Stimulated activated CD4-positive, alpha-beta T cell treated with anti-CD3 and anti-CD28 coated beads, Interleukin-15, amount 100 ng/mL, for 48 hours (primary cell): ENCODE measurements at places on chromosomes 16 and 17.

GRCh38 chr17:79630821-79631639 lies 20.2 kb upstream of the RBFOX3 start:
- DNase-seq: no peak

- no peak for DNase-seq
Observed at GRCh38 chr16:62889097-62889496, 852.9 kb upstream of the CDH8 start.

DNA sequence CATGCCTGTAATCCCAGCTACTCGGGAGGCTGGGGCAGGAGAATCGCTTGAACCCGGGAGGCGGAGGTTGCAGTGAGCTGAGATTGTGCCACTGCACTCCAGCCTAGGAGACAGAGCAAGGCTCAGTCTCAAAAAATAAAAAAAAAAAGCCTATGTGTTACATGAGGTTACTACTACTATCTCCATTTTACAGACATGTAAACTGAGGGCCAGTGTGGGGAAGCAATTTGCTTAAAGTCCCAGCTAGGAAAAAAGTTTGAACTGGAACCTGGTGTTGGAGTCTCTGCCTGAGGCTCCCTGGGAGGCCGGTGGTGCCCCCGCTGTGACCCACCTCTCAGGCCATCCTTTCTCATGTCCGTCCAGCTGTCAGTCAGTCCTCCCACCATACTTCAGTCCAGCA lies 4.5 kb downstream of the SLC13A2 start:
- no peak for DNase-seq

DNA sequence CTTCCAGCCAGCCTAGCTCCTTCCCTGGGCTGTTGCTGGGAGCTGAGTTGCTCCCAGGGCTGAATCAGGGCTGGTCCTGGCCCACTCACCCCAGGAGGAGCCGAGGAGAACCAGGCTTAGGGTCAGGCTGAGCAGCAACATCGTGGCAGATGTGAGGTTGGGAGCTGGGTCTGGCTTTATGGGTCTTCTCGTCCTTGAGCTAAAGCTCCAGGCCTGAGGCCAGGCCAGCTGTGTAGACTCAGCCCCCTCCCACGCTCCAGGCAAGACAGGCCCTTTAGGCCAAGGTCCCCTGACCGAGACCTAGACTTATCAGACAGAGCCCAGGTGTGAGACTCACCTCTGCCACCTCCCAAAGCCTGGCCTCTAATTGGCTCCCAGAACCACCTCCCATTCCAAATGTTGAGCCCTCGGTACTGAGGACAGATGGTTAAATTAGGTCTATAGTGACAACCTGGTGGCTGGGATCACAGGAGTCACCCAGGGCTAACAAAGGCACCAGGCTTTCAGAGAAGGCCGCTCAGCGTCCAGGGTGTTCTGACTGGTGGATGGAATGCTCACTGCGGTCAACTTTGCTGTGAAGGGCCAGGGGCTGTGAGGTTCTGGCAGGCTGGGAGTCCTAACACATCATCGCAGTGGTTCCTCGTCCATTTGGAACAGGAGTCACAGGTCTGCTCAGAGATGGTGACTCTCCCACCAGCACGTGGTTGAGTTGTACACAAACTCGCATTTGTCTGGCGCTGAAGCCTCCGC lies at the start of gene CTRL:
CTRL (minus strand) TSS at position 151 of the 750 bp plus-strand sequence; CDS start at position 141, 10 bp downstream.
- no peak for DNase-seq

DNA sequence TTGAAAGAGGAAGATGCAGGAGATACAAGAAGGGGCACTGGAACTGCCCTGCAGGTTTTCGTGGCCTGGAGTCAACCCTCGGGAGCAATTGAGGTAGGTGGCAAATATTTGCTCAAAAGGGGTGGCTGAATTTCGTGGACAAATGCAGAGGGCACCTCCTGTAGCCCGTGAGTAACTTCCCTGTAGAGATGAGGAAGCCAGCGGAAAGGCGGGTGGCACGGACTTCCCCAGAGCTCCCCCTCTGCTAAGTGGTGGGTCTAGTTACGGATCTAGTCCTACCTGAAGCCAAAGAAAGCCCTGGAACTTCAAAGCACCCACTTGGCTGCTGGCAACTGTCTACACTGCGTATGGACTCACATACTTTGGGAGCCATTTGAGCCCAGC lies 1.0 kb upstream of the ATP2C2 start:
- no peak for DNase-seq

DNA sequence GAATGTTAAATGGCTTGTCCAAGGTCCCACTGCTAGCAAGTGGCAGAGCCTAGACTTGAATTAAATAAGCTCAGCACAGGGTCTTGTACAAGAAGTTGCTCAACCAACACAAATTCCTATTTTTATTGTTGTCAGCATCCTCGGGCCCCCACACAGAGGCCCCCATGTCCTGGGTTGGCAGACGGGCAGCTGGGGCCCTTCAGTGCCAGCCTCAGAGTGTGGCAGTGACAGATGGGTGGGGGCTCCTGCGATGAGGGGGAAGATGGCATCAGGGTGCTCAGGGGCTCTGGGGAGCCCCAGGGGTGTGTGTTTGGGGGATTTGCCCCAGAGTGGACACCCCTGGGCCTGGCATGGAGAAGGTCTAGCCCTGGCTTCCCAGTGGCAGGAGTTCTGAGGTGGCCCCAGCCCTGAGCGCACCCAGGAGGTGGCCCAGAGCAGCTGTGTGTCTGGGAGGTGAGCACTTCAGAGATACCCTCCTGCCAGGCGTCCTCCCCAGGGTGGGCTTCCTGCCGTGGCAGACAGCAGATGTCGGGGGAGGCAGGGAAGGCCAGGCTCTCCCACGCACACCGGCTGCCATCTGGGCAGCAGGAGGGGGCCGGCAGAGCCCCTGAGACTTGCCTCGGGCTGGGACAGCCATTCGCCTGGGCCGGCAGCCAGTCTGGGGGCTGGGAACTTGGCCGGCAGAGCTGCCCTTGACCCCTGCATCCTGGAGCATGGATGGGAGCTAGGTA lies 150.8 kb downstream of the C16orf78 start:
- no peak for DNase-seq

- no peak for DNase-seq
Observed at GRCh38 chr16:66391726-66392670, 25.5 kb downstream of the CDH5 start.

DNA sequence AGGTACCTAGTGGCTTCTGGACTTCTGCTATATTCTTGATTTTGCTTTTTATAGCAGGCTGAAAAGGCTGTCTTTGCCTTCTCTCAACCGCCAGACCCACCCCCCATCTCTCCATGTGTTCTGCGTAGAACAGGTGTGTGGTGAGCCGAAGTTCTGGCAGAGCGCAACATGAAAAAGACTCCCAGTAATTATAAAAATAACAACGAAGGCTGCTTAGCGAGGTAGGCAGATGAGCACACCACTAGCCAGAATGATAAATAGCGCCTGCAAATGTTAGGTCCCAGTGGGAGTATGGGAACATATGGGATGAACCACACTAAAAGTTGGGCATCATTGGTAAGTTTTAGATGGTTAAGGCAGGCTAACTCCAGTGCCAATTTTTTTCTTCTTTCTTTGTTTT lies 14.0 kb upstream of the RBFOX1 start:
- no peak for DNase-seq

GRCh38 chr17:51507444-51507843 lies 247.1 kb downstream of the UTP18 start:
- DNase-seq: no peak

DNA sequence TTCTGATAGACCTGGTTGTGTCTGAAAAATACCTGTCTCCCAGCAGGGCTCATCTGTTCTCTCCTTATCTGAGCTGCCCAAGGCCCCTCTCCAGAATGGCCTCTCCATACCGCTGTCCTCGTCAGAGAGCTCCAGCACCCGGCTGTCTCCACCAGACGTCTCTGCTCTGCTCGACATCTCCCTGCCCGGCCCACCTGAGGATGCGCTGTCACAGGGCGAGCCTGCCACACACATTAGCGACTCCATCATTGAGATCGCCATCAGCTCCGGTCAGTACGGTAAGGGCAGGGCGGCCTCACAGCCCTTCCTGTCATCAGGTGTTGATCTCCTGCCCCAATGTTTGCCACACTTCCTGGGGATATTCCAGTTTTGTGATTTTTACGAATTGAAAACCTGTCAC lies 10.2 kb upstream of the JPT2 start:
- no peak for DNase-seq

GRCh38 chr17:33356266-33356665 lies 63.2 kb upstream of the ASIC2 start:
- no peak for DNase-seq

DNA sequence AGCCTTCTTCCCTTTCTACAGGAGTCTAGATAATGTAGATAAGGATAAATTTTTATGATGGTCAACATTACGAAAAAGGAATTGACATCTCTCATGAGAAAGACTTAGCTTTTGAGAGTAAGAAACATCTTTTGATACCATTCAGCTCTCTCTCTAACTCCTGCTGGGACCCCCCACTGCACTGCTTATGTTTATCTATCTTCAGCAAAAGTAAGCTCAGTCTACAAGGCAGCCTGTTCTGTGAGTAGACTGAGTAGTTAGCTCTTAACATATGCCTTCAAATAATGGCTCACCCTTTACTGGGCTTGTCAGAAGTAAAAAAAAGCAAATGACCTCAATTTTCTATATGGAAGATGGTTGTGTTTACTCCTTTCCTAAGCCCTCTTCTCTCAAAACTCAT lies 372.2 kb upstream of the CDH11 start:
- no peak for DNase-seq
